ENCODE measurements at places on chromosomes 5 and 9.

- no peak for DNase-seq
Measured at GRCh38 chr5:2849429-2849828, 98.0 kb upstream of the IRX2 start.

- DNase-seq, result no peak
Measured at GRCh38 chr5:8478326-8478725, 609.4 kb downstream of the MTRR start.

GRCh38 chr9:18775930-18776329, 257.1 kb downstream of the SAXO1 start:
- DNase-seq, result no peak

GRCh38 chr9:11933926-11934325, 759.3 kb upstream of the TYRP1 start:
- no peak for DNase-seq

- DNase-seq, result no peak
Measured at GRCh38 chr9:33728613-33729012, 66.7 kb upstream of the PRSS3 start.
